PC-3 (cell line): ENCODE measurements at places on chromosomes 3 and 15. TPM values are rescaled to one million over a fixed set of nuclear protein-coding genes. Genes with fewer than 3 reads are reported as not detected.

- peaks cover 51% of the 10 kb centered on the region for H3K4me1 ChIP-seq
- peak; percentile 88 for DNase-seq
- H3K4me3 ChIP-seq, result no peak overlapping the region; the same call in 1 of the 2 replicates
- peak overlapping the region; percentile 99 for H3K27ac ChIP-seq
These were observed 128.6 kb downstream of the DUT start for GRCh38 chr15:48459571-48460442.

DNA sequence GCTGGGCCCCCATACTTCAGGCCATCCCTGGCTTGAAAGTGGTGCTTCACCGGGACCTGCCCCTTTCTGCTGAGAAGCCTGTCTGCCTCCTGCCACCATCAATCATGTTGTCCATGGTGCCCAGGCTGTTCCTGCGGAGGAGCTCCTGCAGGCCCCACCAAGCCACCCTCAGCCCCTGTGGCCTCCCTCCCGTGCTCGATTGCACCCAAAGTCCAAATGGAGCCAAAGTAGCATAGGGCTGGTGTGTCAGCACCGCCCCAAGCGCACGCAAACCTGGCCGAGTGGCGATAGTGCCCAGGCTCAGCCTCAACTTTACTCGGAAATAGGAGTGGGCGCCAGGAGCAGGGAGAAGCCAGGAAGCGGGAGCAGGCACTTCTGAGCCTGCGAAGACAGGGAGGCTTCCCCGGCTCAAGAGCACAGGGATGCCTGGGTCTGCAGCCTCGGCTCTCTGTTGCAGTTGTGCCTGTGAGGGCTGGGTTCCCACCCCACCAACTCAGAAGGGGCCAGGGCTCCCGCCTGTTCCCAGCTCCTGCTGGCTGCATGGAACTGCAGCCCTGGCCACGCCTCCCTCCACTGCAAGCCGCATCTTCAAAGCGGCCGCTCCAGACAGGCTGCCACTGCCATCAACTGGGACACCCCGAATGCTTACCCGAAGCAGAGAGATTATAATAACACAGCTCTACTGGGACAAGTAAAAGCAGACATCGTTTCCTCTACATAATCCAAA is 203.0 kb downstream of the ARRDC4 start:
- H3K27ac ChIP-seq, result no peak overlapping the region
- peaks cover 53% of the 10 kb centered on the region for H3K27me3 ChIP-seq
- no peak for DNase-seq

DNA sequence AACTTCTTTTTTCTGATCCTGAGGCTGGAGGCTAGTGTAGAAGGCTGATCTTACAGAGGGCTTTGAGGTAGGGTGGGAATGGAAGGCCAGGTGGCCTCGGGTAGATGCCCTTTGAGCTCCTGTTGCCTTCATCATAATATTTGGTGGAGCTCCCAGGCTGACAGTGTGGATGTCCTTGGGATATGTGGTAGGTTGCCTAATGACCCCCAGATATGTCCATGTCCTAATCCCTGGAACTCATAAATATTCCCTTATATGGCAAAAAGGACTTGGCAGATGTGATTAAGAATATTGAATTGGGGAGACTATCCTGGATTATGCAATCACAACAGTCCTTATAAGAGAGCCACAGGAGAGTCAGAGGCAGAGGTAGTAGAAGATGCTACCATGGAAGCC is 5.5 kb downstream of the ADAMTSL3 start:
- no peak for DNase-seq
- H3K27ac ChIP-seq, result no peak overlapping the region
- no peak overlapping the region for H3K4me3 ChIP-seq
- peaks cover 18% of the 10 kb centered on the region for H3K4me1 ChIP-seq
- peaks cover 6% of the 10 kb centered on the region for H3K36me3 ChIP-seq

- no peaks in the 10 kb centered on the region for H3K27me3 ChIP-seq
- DNase-seq, result peak; percentile 10
- H3K36me3 ChIP-seq, result no peaks in the 10 kb centered on the region
- H3K4me3 ChIP-seq, result no peak overlapping the region
These were observed 180.9 kb upstream of the ROPN1 start for GRCh38 chr3:124172816-124173215.

- no peaks in the 10 kb centered on the region for H3K4me1 ChIP-seq
- H3K27me3 ChIP-seq, result peaks cover 23% of the 10 kb centered on the region
- no peak overlapping the region for H3K27ac ChIP-seq
These were observed 15.7 kb upstream of the AEN start for GRCh38 chr15:88605189-88606069.

DNA sequence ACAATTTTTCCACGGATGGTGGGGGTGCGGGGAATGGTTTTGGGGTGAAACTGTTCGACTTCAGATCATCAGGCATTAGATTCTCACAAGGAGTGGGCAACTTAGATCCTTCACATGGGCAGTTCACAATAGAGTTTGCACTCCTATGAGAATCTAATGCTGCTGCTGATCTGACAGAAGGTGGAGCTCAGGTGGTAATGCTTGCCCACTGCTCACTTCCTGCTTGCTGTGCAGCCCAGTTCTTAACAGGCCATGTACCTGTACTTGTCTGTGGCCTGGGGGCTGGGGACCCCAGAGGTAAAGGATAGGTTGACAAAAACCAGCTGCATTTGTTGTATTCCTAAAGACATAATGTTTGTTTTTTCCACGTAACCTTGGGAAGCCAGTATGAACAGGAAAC is 16.0 kb downstream of the DZIP3 start:
- H3K4me3 ChIP-seq, result no peak overlapping the region
- H3K27me3 ChIP-seq, result no peaks in the 10 kb centered on the region
- no peak for DNase-seq
- H3K36me3 ChIP-seq, result no peaks in the 10 kb centered on the region
- H3K27ac ChIP-seq, result no peak overlapping the region
- H3K4me1 ChIP-seq, result peaks cover 18% of the 10 kb centered on the region

DNA sequence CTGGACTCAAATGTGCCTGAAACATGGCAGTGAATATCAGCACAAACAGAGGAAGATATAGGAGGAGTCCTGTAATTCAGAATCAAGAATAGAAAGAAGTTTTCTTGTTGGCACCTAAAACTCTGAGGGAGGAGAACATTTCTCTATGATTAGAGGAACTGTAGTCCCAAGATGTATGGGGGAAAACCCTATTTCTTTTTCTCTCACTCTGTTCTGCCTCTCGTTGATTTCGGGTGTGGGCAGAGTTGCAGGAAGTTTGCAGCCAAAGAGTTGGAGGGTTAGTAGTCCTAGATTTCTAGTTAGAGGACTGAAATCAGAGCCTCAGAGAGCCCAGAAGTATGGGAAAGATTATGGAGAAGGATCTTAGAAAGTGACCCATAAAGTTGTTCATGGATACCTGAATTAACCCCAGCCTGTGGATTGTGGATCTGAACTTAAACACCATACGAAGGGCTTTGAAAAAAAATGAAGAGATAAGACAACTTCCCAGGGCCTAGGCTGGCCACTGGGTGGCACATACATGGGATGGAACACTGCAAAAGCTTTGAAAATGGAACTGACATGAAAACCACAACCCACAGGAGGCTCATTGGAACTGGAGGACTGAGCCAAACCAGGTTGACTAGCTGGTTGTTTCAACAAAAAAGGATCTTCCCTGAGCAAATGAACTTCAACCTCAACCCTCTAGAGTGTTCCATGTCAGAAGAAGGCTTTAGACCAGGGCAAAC is 34.6 kb downstream of the FMN1 start:
- H3K36me3 ChIP-seq, result no peaks in the 10 kb centered on the region
- peak; percentile 46 for DNase-seq
- H3K27ac ChIP-seq, result no peak overlapping the region
- H3K4me3 ChIP-seq, result no peak overlapping the region
- H3K27me3 ChIP-seq, result peaks cover 8% of the 10 kb centered on the region; the same call in 1 of the 2 replicates

GRCh38 chr15:73631915-73632669 is 1.1 kb downstream of the NPTN start:
- H3K36me3 ChIP-seq, result no peaks in the 10 kb centered on the region
- H3K4me1 ChIP-seq, result peaks cover 69% of the 10 kb centered on the region
- H3K27ac ChIP-seq, result peak overlapping the region; percentile 18
- H3K27me3 ChIP-seq, result no peaks in the 10 kb centered on the region

DNA sequence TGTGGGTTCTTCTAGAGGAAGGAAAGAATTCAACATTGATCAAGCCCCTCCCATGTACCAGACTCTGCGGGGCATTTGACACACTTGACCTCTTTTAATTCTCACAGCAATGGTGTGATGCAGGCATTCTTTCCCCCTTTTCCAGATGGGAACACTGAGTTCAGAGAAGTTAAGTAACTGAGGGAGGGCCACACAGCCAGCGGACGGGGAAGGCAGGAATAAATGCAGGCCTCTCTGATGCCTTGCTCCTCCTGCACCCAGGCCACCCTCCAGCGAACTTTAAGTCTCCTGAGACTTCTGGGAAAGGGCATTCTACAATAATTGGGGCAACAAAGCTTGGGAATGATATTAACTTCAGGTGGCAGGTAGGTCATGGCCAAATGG is 227.4 kb downstream of the UACA start:
- no peaks in the 10 kb centered on the region for H3K27me3 ChIP-seq
- no peak overlapping the region for H3K4me3 ChIP-seq
- H3K36me3 ChIP-seq, result no peaks in the 10 kb centered on the region
- peaks cover 11% of the 10 kb centered on the region for H3K4me1 ChIP-seq
- DNase-seq, result no peak

- H3K27me3 ChIP-seq, result no peaks in the 10 kb centered on the region
- no peak for DNase-seq
- no peak overlapping the region for H3K4me3 ChIP-seq
These were observed 35.8 kb upstream of the TNFSF10 start for GRCh38 chr3:172559020-172559419.

GRCh38 chr3:148232389-148232788 is 465.3 kb upstream of the AGTR1 start:
- no peaks in the 10 kb centered on the region for H3K36me3 ChIP-seq
- no peak for DNase-seq
- no peak overlapping the region for H3K27ac ChIP-seq
- no peaks in the 10 kb centered on the region for H3K4me1 ChIP-seq
- no peak overlapping the region for H3K4me3 ChIP-seq

DNA sequence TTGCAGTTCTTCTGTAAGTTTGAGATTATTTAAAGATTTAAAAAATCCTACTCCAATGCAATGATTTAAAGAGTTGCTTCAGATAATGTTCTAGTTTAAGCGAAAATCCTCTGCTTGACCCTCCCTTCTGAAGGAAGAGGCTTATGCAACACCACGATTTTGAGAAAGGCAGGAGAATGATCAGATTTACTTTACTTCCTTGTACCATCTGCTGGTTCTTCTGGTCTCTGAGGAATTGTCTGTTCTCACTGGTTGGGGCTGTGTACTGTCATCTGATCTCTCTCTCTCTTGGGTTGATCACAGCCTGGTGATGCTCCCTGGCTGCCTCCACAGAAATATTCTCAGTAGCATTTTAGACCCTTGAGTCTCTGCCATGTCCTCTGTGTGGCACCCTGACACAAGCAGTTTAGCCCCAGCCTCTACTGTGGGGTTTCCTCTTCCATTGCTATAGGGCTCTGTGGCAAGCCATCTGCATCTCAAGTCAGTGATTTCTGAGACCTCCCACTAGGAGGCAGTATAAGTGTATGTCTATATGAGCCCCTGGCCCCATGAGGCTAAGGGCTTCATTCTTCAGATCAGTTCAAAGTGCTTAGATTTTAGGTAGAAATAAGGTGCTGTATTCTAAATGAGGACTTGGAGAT is 50.8 kb upstream of the PLAAT1 start:
- H3K36me3 ChIP-seq, result no peaks in the 10 kb centered on the region
- no peak overlapping the region for H3K27ac ChIP-seq
- peaks cover 76% of the 10 kb centered on the region for H3K27me3 ChIP-seq
- DNase-seq, result peak; percentile 44
- H3K4me3 ChIP-seq, result no peak overlapping the region
- H3K4me1 ChIP-seq, result no peaks in the 10 kb centered on the region

DNA sequence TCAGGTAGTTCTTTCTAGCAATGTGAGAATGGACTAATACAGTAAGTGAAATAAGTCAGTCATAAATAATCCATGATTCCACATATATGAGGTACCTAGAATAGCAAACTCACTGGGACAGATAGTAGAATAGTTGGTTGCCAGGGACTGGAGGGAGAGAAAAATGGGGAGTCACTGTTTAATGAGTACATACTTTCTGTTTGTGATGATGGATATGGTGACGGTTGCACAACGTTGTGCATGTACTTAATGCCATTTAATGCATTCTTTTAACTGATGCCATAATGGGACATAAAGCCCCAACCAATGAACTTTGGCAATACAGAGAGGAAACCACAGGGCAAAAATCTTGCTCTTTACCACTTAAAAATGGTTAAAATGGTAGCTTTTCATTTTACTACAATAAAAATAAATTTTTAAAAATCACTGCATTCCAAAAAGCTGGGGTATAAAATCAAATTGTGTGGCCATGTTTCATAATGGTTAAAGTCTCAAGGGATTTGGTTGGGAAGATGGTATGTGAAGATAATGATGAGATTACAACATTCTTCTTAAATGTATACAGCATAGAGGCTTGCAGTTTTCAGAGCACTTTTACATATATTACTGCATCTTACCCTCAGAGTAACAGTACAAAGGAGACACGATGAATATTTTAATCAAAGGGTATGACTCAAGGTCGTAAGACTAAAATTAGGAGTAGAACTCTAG is 45.2 kb downstream of the ADAM10 start:
- H3K27me3 ChIP-seq, result no peaks in the 10 kb centered on the region
- H3K36me3 ChIP-seq, result peaks cover 6% of the 10 kb centered on the region; the same call in 1 of the 2 replicates
- H3K4me3 ChIP-seq, result no peak overlapping the region
- H3K4me1 ChIP-seq, result peaks cover 6% of the 10 kb centered on the region
- DNase-seq, result no peak

- no peaks in the 10 kb centered on the region for H3K36me3 ChIP-seq
- H3K27ac ChIP-seq, result no peak overlapping the region
- peaks cover 8% of the 10 kb centered on the region; the same call in 1 of the 2 replicates for H3K27me3 ChIP-seq
- peaks cover 11% of the 10 kb centered on the region for H3K4me1 ChIP-seq
These were observed 94.6 kb downstream of the CYP19A1 start for GRCh38 chr15:51243774-51244173.

- H3K4me1 ChIP-seq, result no peaks in the 10 kb centered on the region
- DNase-seq, result no peak
- H3K4me3 ChIP-seq, result no peak overlapping the region
These were observed 101.2 kb downstream of the CHST2 start for GRCh38 chr3:143220741-143221140.

DNA sequence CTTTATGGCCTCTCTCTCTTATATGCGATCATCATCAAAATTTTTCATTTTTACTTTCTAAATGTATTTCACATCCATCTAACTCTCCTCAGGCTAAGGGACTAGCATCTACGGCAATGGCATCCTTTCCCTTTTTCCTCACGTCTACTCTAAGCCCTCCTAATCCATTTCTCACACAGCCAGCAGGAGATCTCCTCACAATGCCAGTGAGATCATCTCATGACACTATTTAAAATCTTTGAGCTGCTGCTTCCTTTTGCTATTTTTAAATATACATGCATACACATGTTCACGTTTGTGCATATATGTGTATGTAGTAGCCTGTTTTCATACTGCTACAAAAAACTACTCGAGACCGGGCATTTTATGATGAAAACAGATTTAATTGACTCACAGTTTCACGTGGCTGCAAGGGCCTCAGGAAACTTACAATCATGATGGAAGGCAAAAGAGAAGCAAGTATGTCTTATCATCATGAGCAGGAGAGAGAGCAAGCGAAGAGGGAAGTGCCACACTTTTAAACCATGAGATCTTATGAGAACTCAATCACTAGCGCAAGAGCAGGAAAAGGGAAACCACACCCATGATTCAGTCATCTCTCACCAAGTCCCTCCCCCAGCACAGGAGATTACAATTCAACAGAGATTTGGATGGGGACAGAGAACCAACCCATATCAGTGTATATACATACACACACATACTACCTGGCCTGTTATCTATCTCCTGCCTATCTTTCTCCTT is 599.2 kb upstream of the ROBO1 start:
- H3K27me3 ChIP-seq, result no peaks in the 10 kb centered on the region
- H3K4me1 ChIP-seq, result no peaks in the 10 kb centered on the region
- no peak for DNase-seq
- H3K27ac ChIP-seq, result no peak overlapping the region
- no peak overlapping the region for H3K4me3 ChIP-seq

The EPHB3 gene
- 18.2 and 23.1 TPM in 2 replicates for total RNA-seq

The TGFBR2 gene
- total RNA-seq, result 48.2 and 55.9 TPM in 2 replicates

The FHIT gene
- 1.2 and 3.6 TPM in 2 replicates for total RNA-seq

The CCDC54 gene
- total RNA-seq, result not detected in 2 replicates
